ENCODE measurements at places on chromosomes 13 and 19.

DNA sequence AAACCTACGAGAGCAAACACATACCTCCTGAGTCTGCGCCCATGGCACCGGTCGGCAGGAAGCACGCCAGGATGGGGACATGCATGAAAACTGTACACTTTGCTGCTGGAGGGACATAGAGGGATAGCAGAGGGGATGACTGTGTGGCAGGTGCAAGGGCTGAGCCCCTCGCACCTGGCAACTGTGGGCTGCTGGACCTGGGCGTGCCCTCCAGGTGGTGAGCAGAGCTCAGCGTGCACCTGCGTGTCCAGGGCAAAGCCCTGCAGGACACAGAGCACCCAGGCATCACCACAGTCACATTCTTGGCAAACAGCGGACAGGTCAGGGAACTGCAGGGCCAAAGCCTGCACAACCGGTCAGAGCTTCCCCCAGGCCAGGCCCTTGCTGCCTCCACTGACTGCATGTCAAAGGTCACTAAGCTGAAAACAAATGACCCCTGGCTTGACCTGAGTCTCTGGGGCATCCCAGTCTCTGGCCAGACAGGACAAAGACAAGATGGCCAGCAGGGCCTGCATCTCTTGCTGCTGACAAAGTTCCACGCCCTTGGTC lies 9.0 kb upstream of the ISYNA1 start:
- no peak for DNase-seq

DNA sequence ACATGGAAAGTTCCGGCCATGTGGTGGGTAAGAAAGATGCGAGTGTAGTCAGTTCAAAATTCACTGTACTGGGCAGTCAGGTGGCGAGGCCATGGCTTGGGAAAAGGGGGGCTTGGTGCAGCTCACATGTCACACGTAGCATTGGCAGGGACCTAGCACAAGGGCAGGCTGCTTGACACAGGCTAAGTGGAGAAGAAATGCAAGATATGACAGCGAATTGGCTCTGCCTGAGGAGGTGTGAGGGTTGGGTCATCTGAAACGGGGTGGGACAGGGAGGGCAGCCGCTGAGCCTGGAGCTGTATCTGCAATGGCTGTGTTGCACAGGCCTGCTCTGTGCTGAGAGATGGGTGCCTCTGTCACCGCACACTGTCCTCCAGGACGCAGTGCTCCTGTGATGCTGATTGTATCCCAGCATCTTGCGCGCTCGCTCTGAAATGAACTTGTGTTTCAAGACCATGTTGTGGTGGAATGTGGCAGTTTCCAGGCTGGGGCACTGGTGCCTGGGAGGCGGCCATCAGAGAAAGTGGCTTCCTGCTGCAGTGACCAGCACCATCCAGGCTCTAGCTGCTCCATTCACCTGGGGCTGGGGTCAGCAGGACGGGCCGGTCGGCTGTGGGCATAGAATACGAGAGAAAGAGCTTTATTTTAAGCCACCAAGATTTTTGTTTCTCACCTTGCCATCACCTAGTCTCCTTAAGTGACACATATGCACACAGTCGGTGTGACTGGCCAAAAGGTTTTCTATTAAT lies 70.3 kb downstream of the TEX29 start:
- no peak for DNase-seq

GRCh38 chr13:60369242-60369641 lies 27.8 kb upstream of the TDRD3 start:
- DNase-seq: no peak

GRCh38 chr13:64154514-64154913 lies 2738.9 kb upstream of the PCDH20 start:
- no peak for DNase-seq

DNA sequence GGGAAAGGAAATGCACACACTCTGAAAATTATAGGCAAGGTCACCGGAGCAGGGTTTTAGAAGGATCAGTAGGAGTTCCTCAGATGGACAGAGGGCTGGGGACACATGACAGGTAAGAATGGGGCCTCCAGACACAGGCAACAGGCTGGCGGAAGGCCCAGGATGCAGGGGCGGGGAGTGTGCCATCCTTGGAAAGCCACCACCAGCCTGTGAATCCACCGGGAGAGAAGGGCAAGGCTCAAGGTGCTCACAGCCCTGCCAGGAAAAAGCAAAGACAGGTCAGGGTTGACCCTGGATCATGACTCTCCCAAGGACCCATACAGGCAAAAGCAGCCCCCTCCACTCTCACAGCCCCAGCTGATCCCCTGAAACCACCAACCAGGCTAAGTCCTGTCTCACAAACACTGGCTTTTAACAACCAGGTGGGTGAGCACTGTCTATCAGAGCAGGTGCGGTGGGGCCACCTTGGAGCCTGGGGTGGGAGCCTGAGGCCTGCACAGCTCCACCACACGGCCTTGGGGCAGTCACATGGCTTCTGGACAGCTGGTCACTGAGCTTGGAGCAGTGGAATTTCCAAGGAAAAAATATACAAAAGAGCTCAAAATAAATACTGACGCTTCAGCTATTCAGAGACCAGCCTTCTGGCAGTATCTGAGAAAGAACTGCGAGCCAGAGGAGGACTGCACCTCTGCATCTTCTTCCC lies 35.2 kb upstream of the ISYNA1 start:
- no peak for DNase-seq

DNA sequence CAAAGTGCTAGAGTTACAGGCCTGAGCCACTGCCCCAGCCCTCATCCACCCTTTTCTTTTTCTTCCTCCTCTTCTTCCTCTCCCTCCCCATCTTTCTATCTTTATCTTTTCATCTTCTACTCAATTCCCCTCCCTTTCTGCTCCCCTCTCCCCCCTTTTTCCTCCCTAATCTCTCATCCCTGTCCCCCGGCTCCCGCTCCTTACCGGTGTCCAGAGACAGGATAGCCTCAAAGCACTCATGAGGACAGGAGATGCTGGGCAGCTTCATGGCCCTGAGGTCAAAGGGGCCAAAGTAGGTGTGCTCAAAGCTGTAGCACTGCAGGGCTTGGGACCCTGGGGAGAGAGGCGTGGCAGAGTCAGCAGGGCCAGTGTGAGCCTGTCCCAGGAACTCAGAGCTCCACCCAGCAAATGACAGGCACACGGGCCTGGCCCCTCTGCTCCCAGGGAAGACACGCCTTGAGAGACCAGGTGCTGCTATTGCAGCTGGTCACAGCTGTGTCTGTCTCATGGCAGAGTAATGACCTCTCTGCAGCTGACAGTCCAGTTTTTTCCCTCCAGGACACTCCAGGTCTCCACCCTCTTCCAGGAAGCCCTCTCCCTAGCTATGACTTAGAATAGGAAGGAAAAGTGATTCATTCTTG lies 2.6 kb downstream of the LYPD5 start:
- no peak for DNase-seq

- peak; percentile 96 for DNase-seq
Measured at GRCh38 chr19:2627319-2627829, 75.1 kb downstream of the GNG7 start.

GRCh38 chr13:43662976-43663375 lies 123.8 kb downstream of the ENOX1 start:
- no peak for DNase-seq

DNA sequence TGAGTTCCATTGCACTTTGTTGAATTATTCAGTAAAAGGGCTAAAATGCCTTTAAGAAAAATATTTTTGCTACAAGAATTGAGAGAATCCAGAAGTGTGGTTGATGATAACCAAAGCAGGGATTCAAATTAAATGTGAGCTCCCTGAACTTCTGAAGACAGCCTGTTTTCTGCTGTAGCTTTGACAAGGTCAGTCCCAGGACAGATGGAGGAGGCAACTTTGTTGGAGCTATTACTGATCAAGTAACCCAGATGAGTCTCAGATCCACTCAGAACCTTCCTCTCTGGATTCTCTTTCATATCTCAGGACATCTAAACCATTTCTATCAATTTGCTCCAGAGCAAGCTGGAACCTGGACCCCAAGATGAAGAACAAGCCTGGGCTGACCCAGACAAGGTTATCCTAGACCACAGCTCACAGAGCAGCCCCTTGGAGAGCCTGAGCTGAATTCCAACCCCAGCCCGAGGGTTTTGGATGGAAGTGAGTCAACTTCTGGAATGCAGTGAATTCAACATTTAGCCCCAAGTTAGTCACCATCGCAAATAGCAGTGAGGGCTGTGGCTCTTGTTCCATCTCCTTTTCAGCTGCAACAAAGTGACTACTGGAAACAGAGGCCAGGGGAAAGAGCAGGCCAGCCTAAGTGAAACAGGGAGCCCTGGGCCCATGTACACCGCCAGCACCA lies 137.8 kb upstream of the TSC22D1 start:
- no peak for DNase-seq

GRCh38 chr19:56291867-56292266 lies 19.3 kb downstream of the EDDM13 start:
- DNase-seq: no peak

GRCh38 chr13:113980489-113981064 lies 6.7 kb upstream of the C13orf46 start:
- no peak for DNase-seq

GRCh38 chr19:10669246-10669645 lies 15.1 kb downstream of the ILF3 start:
- no peak for DNase-seq

DNA sequence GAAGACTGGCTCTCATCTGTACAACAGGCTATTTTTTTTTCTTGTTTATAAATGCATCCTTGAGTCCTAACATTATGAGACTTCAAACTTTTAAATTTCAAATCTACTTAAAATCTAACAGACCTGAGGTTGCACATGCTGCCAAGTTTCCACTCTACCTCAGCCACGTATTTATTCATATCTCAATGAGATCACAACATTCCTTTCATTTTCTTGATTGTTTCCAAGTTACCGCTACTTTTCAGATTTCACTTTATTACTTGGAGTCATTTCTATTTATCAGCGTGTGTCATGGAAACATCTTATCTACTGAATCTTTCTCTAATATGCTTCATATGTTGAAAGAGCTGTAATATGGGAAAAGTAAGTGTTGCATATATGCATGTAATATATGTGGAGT lies 1257.5 kb upstream of the ATXN8OS start:
- no peak for DNase-seq

DNA sequence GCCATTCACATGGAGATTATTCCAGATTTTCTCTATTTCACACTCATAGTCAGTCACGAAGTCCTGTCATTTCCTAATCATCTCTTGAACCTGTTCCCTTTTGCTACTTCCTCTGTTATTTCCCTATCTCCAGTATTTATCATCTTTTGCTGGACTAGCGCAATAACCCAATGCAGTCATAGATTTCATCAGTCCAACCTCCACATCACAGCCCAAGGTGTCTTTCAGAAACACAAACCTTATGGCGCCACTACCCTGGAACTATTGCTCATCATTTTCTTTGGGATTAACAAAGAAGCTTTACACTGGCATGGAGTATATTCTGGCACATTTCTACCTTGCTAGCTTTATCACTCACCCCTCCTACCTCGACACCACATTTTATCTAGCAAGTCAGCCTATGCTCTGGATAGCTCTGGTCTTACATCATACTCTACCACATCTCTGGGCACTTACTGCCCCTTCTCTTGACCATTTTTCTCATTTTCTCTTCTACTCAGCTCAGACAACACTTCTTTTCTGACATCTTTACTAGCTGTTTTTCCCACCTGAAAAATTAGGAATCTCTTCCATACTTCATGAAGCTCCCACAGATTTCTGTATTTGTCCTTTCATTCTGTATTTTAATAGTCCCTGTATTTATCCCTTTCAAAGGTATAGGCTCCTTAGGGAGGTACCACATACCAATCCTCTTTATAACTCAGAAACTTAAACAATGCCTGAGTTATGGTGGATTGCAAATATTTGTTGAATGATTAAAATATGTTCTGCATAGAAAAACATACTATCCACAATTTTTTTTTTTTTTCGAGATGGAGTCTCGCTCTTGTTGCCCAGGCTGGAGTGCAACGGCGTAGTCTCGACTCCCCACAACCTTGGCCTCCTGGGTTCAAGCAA lies 534.7 kb downstream of the KLF12 start:
- DNase-seq: no peak

DNA sequence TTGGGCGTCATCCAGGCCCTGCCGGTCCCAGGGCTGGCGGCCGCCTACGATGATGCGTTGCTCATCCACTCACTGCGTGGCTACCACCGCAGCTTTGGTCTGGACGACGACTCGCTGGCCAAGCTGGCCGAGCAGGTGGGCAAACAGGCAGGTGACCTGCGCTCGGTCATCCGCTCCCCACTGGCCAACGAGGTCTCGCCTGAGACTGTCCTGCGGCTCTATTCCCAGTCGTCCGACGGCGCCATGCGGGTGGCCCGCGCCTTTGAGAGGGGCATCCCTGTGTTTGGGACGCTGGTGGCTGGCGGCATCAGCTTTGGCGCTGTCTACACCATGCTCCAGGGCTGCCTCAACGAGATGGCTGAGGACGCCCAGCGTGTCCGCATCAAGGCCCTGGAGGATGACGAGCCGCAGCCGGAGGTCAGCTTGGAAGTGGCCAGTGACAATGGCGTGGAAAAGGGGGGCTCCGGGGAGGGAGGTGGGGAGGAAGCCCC lies 3.5 kb downstream of the IRGC start:
- no peak for DNase-seq

DNA sequence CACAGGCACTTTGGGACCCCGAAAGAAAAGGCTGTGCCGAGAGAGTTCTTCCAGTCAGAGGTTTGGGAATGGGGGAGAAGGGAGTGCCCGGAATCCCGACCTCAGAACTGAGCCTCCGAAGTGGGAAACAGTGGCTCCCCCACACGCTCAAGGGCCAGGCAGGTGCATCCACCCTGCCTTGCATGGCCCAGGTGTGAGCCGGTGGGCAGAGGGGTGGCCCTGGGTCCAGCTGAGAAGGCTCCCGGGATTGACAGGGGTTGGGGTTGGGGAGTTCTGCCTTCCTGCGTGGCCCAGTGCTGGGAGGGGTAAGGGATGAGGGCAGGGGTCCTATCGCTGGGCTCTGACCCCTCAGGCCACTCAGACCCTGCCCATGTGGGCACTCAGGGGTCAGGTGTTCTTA lies 163.5 kb upstream of the TUBA3C start:
- DNase-seq: no peak
